ENCODE measurements at places on chromosomes 16 and 17. TPM values are rescaled to one million over a fixed set of nuclear protein-coding genes. Genes with fewer than 3 reads are reported as not detected.

The NPW gene
- not detected for total RNA-seq

The SCN4A gene
- 0.37 TPM for total RNA-seq

The TEDC2 gene
- total RNA-seq, result 37.3 TPM

The MYL11 gene
- total RNA-seq, result not detected

The CD300LB gene
- total RNA-seq, result not detected

The ABCA8 gene
- total RNA-seq, result not detected

The MIS12 gene
- total RNA-seq, result 8.7 TPM

The CRHR1 gene
- 5.1 TPM for total RNA-seq

The ZNF750 gene
- not detected for total RNA-seq

The TNS4 gene
- not detected for total RNA-seq

The TSR1 gene
- 23.9 TPM for total RNA-seq

The ARL5C gene
- total RNA-seq, result not detected

The TBC1D3H gene
- total RNA-seq, result not detected

The NPTX1 gene
- total RNA-seq, result not detected

The NOD2 gene
- total RNA-seq, result not detected

The LRRC75A gene
- 0.06 TPM for total RNA-seq

The ABCA5 gene
- total RNA-seq, result 3.9 TPM

The NPIPA3 gene
- 0.74 TPM for total RNA-seq

The LRRC37A gene
- total RNA-seq, result not detected

The STX1B gene
- not detected for total RNA-seq

The SDK2 gene
- total RNA-seq, result 0.06 TPM

The PRKCA gene
- 26.8 TPM for total RNA-seq

The PLXDC1 gene
- total RNA-seq, result not detected

The IGFBP4 gene
- total RNA-seq, result 198 TPM

The PHOSPHO1 gene
- total RNA-seq, result 39.0 TPM

Measured in Caki2 (cell line).